Progenitor cell of endocrine pancreas (in vitro differentiated cells): ENCODE measurements at places on chromosomes 16 and 17. TPM values are rescaled to one million over a fixed set of nuclear protein-coding genes. Genes with fewer than 3 reads are reported as not detected.

GRCh38 chr17:75325827-75326225 is 36.6 kb upstream of the SLC25A19 start:
- DNase-seq: no peak

- no peak for DNase-seq
Measured at GRCh38 chr17:7929158-7930023, at the start of gene KCNAB3. KCNAB3 (minus strand) TSS chr17:7929856; CDS start chr17:7929435, 421 bp downstream.

GRCh38 chr16:4052096-4052495 is 64.1 kb downstream of the ADCY9 start:
- no peak for DNase-seq

GRCh38 chr17:913207-913606 is 66.4 kb downstream of the NXN start:
- no peak for DNase-seq

Gene TMC8
- total RNA-seq: 0.12 and 0.58 TPM in 2 replicates

Gene EFCAB13
- 5.2 and 5.8 TPM in 2 replicates for total RNA-seq

DNA sequence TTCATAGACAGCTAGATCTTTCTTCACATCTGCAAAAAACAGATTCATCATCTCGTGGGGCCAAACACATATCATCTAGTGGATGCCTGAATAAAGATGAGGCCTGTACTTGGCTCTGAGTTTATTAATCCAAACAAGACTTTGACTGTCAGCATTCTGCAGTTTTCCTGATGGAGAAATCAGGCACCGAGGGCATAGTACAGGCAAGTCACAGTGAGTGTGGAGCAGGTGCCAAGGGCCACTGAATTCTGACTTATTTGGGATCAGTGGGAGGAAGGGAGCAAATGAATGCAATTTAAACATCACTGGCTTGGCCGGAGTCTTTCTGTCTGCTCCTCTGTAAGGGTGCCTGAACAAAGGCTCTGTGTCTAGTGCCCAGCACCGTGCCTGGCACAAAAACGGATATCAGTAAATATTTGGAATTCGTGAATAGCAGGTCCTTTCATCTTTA is 975 bp downstream of the CFAP20 start:
- DNase-seq: no peak

Gene FBXL16
- total RNA-seq: 4.3 TPM in 2 replicates

- no peak for DNase-seq
Measured at GRCh38 chr16:52469775-52470174, 77.2 kb downstream of the TOX3 start.

Gene TBC1D3I
- 0.77 and 1.9 TPM in 2 replicates for total RNA-seq

- no peak for DNase-seq
Measured at GRCh38 chr16:50495673-50496072, 52.5 kb upstream of the NKD1 start.

Gene CYTH1
- total RNA-seq: 30.1 and 33.3 TPM in 2 replicates

- DNase-seq: peak; percentile 13
Measured at GRCh38 chr16:73152386-73153125, 104.6 kb upstream of the ZFHX3 start.

Gene CCL8
- not detected in 2 replicates for total RNA-seq

Gene DDX52
- total RNA-seq: 77.2 and 79.4 TPM in 2 replicates

DNA sequence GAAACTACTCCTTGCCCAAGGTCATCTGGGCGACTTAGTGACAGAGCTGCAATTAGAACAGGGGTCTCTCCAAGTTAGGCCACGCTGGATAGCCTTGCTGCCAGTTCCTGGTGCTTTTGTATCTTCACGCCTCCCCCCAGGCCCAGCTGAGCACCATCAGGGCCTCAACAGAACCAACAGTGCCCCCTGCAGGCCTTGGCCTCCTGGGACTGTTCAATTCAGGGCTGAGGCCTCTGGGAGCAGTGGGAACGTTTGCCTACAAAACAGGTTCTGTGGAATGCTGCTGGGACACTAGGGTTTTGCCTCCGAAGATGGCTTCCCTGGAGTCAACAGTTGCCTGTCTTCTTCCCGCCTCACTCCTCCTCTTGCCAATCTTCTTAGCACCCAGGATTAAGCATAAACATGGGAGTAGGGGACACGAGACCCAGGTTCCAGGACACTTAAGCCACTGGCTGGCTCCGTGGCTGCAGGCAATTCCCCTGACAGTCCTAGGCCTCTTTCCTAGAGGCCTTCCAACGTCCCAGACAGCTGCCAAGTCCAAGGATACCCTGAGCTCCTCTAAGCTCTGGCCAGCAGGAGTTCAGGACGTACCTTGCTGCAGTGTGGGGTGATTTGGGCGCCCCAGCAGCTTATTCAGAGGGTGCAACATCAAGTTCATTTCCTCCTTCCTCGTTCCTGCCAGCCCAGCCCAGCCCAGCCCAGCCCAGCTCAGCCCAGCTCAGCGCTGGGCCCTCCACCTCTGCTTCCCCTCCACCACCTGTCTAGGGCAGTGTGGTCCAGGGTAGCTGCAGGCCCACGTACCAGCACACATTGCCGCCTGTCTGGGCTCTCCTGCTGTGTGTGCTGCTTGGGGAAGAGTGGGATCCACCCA is 246.6 kb upstream of the RPL38 start:
- peak; percentile 63 for DNase-seq

Gene HES7
- total RNA-seq: 0.47 TPM in 1 of 2 replicates, not detected in the other

DNA sequence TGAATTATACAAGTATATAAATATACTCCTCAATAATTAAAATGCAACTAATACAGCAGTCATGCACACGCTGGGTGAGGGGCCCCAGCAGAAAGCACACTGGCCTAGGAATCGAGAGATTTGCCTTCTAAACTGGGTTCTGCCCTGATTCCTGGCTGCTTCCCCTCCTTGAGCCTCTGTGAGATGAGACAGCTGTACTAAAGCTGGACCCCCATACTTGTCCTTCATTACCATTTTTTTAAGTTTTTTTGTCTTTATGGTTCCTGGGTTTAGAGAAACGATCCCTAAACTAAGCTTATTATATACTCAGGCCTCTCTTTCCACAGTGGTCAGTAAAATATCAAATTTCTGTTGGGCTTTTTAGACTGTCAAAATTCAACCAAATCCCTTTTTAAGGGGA is 195.1 kb upstream of the DYNLRB2 start:
- DNase-seq: no peak

DNA sequence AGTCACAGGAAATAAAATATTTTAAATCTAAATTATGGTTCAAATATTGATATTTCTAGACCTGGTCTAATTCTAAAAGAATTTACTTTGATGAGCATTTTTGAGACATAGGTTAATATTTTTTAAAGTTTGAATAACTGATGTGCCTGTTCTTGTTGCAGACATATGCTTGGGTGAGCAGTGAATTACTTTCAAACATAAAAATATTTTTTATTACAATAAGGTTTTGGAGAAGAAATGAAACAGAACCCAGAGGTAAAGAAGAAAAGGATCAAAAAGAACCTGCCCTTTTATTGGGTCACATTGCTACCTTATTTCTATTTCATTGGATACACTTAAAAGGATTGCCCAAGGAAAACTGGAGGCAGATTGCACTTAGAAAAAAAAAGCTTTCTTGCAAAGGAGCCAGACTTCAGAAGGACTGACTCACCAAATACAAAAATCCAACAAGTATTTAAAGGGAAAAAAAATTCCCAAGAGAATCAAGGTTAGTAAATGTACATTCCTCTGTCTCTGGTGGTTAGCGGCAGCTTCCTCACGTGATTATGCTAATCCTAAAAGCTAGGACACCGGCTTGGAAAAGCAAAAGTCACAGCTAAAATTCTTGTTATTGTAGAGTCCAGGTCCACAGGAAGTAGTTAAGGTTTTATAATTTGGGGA is 18.5 kb downstream of the ENPP7 start:
- DNase-seq: no peak

DNA sequence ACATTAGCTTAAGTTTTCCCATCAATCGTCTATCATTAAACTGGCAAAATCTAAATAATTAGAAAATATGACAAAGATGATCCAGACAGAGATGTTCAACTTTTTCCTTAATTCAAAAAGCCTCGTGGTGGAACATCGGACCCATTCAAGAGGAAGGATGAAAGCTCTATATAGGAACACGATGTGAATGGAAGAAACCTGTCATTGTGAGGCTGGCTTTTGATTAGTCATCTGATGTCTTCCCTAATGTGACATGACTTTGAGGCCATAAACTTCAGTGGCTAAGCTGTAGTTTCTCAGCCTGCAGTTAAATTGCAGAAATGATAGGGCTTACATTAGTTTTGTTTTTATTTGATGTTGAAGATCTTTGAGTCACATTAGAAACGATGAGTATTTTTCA is 1.0 kb downstream of the AMZ2 start:
- DNase-seq: no peak

Gene PSME3IP1
- total RNA-seq: 101 and 115 TPM in 2 replicates

- DNase-seq: no peak
Measured at GRCh38 chr17:27226611-27227230, 67.2 kb upstream of the WSB1 start.

Gene NPIPB8
- 0.77 and 1.3 TPM in 2 replicates for total RNA-seq

DNA sequence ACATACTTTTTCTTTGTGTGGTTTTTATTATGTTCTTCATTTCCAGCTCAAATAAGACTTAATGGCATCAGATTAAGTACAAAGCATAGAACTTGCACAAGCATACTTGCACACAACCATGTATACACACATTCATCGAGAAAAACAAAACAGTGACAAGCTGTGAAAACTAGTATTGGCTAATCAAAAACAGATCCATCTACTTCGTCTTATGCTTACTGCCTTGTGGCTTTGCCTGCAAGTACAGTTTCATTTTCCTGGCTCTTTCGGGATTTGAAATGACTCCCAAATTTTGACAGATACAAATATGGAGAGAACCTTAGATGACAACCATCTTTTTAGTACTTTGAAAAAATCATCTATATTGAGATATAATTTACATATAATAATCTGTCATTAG is 338.3 kb downstream of the BCAS3 start:
- DNase-seq: no peak

GRCh38 chr17:36153895-36154610 is 22.4 kb downstream of the TBC1D3B start:
- no peak for DNase-seq

GRCh38 chr16:17313085-17313611 is 157.6 kb downstream of the XYLT1 start:
- no peak for DNase-seq

Gene SEPTIN12
- 0.78 TPM in 1 of 2 replicates, not detected in the other for total RNA-seq

- DNase-seq: no peak
Measured at GRCh38 chr17:35942588-35943186, 826 bp downstream of the LYZL6 start.

DNA sequence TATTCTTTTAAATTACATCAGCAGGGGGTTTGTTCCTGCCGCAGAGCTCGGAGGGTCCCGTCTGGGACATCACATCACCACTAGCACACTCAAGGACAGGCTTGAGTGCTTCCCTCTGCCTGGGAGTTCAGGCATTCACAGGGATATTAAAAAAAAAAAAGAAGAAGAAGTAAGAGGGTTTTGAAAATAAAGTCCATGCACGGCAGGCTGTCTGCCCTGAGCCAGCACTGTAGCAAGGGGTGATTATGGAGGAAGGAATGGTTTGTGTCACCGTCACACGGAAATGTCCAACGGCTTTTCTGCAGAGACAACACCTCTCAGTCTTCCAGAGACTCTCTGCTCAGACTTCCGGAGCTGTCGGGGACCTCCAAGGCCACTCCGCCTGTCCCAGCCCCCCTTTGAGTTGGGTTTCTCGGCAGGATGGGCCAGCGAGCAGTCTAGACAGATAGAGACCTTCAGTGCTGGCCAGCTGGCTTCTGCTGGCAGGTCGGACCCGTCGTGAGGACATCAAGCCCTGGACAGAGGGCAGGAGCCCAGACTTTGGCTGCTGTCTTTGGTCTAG is 33.6 kb downstream of the MEOX1 start:
- DNase-seq: no peak

DNA sequence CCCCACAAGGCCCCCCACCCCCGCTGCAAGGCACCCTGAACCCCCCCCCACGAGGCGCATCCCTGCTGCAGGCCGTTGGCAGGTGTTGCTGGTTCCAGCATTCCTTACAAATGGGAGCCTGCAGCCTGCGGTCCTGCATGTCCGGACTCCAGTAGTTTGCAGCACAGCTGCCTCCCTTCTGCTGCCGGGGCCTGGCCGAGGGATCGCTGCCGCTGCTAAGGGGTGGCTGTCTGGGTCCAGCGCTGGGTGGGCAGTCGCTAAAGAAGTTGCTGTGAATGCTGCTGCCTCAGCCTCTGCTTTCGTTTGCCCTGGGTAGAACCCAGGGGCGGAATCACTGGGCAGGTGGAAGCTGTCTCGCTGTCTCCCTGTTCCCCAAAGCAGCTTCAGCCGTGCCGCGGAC is 11.8 kb downstream of the UTS2R start:
- DNase-seq: no peak

GRCh38 chr17:5703736-5704135 is 119.4 kb upstream of the NLRP1 start:
- no peak for DNase-seq

Gene CCL5
- total RNA-seq: not detected in 2 replicates

Gene NACA2
- total RNA-seq: not detected in 2 replicates

- no peak for DNase-seq
Measured at GRCh38 chr17:79120259-79120658, 45.6 kb downstream of the ENGASE start.

Gene PPP1R27
- total RNA-seq: not detected in 2 replicates

DNA sequence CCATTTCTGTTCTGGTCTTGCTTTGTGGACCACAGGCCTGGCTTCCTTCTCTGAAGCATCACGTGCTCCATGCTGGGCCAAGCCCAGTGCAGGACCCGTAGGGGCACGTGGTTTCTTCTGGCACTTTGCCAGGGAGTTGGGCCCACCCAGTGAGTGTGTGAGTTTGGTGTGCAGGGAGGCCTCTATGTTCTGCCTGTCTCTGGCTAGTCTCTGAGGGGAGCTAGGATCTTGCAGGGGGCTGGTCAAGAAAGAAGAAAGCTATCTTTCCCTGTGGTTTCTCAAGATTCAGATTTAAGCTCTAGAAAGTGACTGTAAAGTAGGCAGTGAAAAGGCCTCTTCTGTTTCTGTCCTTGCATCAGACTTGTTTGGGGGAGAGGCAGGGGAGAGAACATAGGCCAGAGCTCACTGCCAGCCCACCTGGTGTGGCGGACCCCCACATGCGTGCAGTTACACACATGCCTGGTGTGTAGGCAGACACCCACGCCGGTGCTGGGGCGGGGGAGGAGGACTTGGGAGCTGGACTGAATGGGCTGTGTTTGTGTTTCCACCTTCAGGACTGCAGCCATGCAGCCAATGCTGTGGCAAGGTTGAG is 11.8 kb downstream of the LASP1 start:
- no peak for DNase-seq

DNA sequence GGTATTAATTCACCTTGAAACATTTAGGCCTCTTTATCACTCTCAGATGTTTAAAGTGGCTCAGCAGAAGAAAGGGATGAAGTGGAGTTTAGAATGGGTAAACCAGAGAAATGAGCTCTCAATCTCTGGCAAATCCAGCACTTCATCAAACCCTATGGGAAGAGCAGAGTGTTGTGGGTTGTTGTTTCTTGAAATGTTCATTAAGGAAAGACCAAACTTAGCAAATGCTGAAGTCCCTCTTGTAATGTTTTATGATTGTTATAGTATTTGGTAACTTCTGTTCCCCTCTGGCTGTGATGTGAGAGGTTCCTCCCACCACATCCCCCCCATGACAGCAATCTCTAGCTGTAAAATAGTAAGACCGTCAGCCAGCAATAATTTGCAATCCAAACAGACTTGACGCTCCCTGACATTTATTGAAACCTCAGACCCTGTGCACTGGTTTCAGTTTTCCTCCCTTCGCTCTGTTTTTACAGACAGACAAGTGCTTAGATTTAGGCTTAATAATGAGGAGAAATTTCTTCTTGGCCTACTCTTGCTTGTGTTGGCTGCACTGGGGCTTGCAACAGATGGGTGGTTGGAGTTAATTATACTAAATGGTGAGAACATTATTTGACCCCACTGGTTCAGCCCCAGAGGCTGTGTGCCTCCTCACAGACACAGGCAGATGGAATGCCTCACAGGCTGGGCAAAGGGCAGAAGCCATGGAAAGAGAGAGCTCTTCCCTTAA is 609.4 kb upstream of the SOX9 start:
- no peak for DNase-seq
